ENCODE measurements at places on chromosomes 12 and 14. TPM values are rescaled to one million over a fixed set of nuclear protein-coding genes. Genes with fewer than 3 reads are reported as not detected.

The SRRM4 gene
- 0.05 TPM for polyA plus RNA-seq

The NTS gene
- polyA plus RNA-seq = 0.18 TPM

The SCN8A gene
- 0.31 TPM for polyA plus RNA-seq

The SP1 gene
- polyA plus RNA-seq = 10.2 TPM

DNA sequence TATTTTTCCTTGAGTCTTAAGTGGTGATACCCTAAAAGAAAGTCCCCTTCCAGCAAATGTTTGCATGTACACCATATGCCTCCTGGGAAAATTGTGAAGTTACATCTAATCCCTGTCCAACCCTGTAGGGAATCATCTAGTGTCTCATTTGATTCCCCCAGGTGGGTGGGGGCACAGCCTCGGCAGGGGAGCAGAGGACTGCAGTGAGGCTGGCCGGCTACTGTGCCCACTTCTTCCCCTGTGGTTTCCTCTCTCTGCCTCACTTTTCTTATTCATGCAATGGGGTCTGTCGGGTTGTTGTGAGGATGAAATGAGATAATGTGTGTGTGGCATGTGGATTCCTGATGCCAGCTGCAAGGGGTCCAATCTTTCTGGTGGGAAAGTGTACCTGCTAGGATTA lies 6.0 kb downstream of the PAPLN start:
- peaks cover 71% of the 10 kb centered on the region for H3K4me1 ChIP-seq
- no peak for DNase-seq

DNA sequence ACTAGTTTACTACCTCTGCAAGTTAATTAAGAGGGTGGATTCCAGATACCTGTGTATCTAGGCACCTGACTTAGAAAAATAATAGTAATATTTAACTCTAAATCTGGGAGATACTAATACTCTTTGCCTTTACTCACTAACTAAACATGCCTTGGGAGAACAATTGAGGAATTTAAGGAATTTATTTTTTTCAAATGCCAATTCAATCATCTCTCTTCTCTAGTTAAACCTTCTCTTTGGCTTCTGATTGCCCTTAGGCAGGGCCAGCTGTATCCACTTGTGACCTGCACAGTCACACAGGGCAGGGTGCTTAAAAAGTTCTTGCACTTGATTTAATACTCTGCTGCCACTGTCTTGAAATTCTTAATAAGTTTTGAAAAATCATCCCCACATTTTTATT lies 142.4 kb downstream of the PLCZ1 start:
- H3K27ac ChIP-seq = no peak overlapping the region
- no peaks in the 10 kb centered on the region for H3K36me3 ChIP-seq
- H3K4me1 ChIP-seq = no peaks in the 10 kb centered on the region
- H3K27me3 ChIP-seq = no peaks in the 10 kb centered on the region

DNA sequence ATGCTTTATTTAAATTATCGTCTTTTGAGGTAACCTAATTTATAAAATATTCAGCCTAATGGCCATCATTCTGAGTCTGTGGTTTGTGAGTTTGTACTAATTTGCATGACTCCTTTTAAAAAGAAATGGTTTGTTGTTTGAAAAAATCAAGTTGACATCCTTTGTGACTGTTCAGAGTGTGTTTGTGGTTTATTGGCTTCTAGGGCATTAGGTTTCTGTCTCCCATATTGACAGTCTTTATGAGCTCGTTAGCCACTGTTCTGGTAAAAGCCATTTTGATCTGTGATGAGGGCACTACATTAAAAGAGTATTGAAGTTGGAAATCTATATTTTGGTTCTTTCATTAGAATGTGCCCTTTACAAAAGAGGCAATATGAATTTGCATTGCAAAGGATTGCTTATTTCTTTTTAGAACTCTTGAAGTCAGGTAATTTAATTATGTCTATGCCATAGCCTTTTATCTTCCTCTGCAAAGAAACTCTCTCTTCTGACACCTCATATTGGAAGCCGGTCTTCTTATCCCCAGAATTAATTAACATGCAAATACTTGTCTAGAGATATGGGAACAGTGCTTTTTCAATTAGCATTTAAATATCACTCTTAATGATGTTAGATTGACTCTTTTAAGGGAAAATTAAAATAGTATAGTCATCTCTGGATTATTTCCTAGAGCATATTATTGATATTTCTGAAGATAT lies 95.0 kb downstream of the CRADD start:
- H3K4me1 ChIP-seq = no peaks in the 10 kb centered on the region
- no peaks in the 10 kb centered on the region for H3K27me3 ChIP-seq
- H3K36me3 ChIP-seq = no peaks in the 10 kb centered on the region
- no peak overlapping the region for H3K4me3 ChIP-seq

DNA sequence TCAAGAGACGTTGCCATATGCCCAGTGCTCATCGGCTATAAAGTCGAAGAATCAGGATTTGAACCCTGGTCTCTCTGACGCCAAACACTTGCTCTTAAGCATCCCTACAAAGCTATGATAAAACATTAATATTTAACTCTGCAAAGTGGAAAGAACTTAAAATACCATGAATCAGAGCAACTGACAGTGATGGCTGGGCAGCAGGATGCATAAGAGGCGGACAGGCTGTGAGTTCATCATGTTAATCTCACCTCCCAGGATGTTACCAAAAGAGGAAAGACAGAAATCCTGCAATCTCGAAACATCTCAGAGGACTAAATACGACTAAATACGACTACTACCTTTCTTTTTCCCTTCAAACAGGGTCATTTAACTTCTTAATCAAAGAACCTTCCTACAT lies 5.8 kb downstream of the DICER1 start:
- H3K4me1 ChIP-seq = peaks cover 42% of the 10 kb centered on the region
- no peaks in the 10 kb centered on the region for H3K27me3 ChIP-seq
- H3K4me3 ChIP-seq = no peak overlapping the region
- no peaks in the 10 kb centered on the region for H3K36me3 ChIP-seq

- H3K4me1 ChIP-seq = no peaks in the 10 kb centered on the region
- H3K27ac ChIP-seq = no peak overlapping the region
- no peak overlapping the region for H3K4me3 ChIP-seq
These were observed 43.9 kb upstream of the AMN1 start for GRCh38 chr12:31772685-31773222.

DNA sequence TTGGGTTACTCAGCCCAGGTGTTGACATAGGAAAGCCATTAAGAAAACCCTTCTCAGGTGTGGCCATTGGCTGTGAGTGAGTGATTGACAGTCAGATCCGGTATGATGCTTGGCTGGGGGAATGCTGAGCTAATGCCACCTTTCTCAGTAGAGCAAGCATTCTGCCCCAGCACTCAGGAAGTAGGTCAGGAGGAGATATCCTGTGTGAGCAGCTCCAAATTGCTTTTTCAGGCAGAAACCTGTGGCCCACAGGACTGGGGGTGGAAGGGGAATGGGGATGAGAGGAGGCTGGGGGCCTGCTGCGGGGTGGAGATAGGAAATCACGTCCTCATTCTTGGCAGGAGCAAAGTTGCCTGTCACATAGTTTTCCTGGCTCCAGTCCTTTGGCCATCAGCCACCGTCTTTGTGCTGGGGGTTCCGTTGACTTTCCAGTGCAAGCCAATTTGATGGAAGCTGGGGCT lies 55.7 kb downstream of the NINJ2 start:
- DNase-seq = peak; percentile 33
- peaks cover 7% of the 10 kb centered on the region for H3K4me1 ChIP-seq
- H3K36me3 ChIP-seq = no peaks in the 10 kb centered on the region
- no peaks in the 10 kb centered on the region for H3K27me3 ChIP-seq
- H3K4me3 ChIP-seq = no peak overlapping the region
- H3K27ac ChIP-seq = no peak overlapping the region

DNA sequence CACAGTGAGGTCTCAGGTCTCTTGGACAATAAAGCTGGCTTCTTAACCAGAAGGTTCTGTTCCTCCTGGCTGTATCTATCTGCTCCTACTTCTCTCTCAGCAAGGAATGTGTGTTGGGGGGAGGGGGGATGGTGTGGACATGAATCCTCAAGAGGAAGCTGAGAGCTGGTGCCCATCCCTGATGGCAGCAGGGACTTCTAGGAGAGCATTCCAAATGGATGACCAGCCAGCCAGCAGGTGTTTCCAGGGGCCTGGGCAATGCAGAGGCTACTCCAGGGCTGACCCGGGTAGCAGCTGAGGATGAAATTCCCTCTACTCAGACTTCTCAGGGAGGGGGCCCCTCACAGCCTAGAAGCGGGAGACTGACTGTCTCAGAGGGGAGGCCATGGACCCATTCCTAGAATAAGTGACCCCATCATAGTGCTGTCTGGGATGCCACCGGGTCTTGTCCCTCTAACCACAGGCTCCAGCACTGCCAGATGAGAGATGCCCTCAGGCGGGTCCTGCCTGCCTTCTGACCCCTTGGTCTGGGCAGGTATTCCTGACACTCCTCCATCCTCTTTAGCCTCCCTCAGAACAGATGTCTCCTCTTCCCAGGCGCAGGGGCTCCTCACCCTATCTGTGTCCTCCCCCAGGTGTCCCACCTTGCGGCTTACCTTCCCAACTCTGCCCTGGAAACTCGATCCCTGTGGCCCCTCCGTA lies 1.2 kb downstream of the RAB15 start:
- peaks cover 11% of the 10 kb centered on the region for H3K4me1 ChIP-seq
- no peaks in the 10 kb centered on the region for H3K27me3 ChIP-seq
- H3K27ac ChIP-seq = no peak overlapping the region
- H3K36me3 ChIP-seq = no peaks in the 10 kb centered on the region

All from stomach (tissue), 19 donors.